ENCODE measurements at places on chromosomes 5 and 9.

- no peaks in the 10 kb centered on the region for H3K36me3 ChIP-seq
- no peak overlapping the region for H3K4me3 ChIP-seq
- H3K27ac ChIP-seq: no peak overlapping the region
- DNase-seq: no peak
Observed at GRCh38 chr9:104896131-104896530, 31.8 kb downstream of the ABCA1 start.

GRCh38 chr5:68405784-68406743, 190.5 kb downstream of the PIK3R1 start:
- no peaks in the 10 kb centered on the region for H3K27me3 ChIP-seq
- H3K4me1 ChIP-seq: peaks cover 21% of the 10 kb centered on the region
- H3K36me3 ChIP-seq: no peaks in the 10 kb centered on the region
- H3K4me3 ChIP-seq: no peak overlapping the region

DNA sequence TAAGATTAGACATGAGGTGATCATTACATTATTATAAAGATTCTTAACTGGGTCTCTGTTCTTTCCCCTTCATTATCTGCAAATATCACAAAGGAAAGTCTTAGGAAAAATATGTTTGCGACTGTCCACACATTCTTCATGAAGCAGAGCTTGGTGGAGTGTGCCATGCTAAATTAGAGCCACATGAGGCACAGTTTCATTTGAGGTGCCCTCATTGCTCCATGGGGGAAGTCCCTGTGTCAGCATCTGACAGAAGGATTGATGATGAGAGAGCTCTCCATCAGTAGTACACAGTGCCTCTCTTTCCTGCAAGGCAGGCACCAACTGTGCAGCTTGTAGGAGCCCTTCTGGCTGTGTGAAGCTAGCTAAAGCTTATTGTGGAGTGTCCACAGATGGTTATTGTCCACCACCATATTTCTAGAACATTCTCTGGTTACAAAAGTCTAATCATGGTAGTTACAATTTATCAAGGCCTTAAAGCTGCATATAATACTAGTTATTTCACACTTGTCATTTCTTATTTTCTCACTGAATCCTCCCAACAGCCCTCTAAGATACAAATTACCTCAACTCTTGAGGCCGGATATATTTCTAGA, 63.9 kb downstream of the C9orf152 start:
- H3K36me3 ChIP-seq: no peaks in the 10 kb centered on the region
- no peak overlapping the region for H3K4me3 ChIP-seq
- no peaks in the 10 kb centered on the region for H3K27me3 ChIP-seq
- peak overlapping the region; percentile 67 for H3K27ac ChIP-seq
- peaks cover 16% of the 10 kb centered on the region for H3K4me1 ChIP-seq

DNA sequence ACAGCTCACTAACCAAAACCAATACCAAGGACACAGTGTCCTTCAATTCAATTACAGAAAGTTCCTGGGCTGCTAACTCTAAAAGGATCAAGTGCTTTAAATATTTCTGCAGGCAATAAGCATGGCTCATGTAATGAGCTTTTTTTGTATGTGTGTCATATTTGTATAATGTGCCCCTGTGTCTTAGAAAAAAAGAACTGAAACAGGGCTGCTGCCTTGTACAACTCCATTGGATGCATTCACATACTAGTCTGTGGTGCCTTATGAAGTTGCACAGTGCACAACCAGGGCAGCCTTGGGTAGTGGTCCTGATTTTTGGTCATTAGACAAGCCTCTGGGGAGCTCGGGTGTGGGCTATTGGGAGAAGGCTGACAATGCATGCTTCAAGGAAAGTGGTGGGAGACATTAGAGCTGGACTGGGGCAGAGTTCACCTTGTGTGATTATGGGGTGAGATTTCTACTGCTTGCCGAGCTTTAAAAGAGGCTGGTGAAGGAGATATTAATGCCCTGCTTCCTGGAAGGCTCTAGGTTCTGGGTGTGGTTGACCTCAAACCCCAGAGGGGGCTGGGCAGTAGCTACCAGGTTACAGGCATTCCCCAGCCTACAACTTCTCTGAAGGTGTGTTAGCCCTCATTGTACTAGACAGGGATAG, 3.6 kb upstream of the CPEB4 start:
- H3K36me3 ChIP-seq: no peaks in the 10 kb centered on the region
- H3K4me1 ChIP-seq: peaks cover 30% of the 10 kb centered on the region
- DNase-seq: peak; percentile 78
- no peaks in the 10 kb centered on the region for H3K27me3 ChIP-seq

DNA sequence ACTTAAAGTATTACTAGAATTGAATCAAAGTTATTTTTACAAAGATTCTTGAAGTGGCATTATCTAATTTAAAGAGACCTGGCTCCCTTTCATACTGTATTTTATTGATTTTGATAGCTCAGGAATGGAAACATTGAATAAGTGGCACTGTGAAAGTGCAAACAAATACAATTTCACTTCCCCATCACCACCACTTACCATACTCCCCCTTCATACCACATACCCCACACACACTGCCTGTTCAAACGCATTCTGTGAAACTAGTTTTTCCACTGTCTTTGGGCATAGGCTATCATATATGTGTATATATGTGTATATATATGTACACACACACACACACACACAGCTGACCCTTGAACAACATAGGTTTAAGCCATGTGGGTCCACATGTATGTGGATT, 62.1 kb upstream of the ATG10 start:
- H3K4me3 ChIP-seq: no peak overlapping the region
- H3K4me1 ChIP-seq: no peaks in the 10 kb centered on the region
- no peaks in the 10 kb centered on the region for H3K36me3 ChIP-seq
- no peak for DNase-seq
- H3K27me3 ChIP-seq: no peaks in the 10 kb centered on the region

DNA sequence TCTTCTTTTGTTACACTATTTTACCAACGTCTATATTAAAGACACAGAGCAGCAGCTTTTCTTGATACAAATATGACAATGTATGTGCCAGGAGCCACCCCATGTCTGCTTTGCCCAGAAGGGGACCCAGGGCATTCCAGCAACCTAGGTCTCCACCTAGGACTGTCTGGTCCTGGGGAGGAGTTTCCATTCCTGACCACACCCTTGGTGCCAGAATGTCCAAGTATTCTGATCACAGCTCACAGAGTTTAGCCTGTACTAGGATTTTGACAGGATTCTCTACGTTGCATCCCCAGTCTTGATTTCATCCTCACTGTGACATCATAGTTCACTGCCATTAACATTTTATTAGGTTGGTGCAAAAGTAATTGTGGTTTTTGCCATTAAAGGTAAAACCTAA, 224.7 kb downstream of the SREK1 start:
- no peak overlapping the region for H3K4me3 ChIP-seq
- H3K27ac ChIP-seq: no peak overlapping the region
- H3K27me3 ChIP-seq: no peaks in the 10 kb centered on the region
- no peaks in the 10 kb centered on the region for H3K36me3 ChIP-seq
- DNase-seq: no peak
- H3K4me1 ChIP-seq: no peaks in the 10 kb centered on the region

GRCh38 chr5:61290791-61291210, 41.3 kb upstream of the ZSWIM6 start:
- no peak for DNase-seq
- no peaks in the 10 kb centered on the region for H3K27me3 ChIP-seq
- H3K4me3 ChIP-seq: no peak overlapping the region
- no peaks in the 10 kb centered on the region for H3K36me3 ChIP-seq
- no peaks in the 10 kb centered on the region for H3K4me1 ChIP-seq
- H3K27ac ChIP-seq: no peak overlapping the region

DNA sequence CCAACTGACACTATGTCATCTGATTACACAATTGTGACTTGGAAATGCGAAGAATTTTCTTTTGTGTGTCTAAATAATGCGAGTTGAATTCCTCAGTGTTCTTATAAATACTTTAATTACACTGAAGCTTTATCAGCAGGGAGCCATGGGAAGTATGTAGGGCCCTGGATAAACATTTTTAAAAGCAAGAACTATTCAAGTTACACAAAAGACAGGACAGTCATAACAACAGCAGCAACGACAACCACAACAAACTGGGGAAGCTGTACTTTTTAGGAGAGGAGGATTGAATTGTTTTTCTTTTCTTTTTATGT, 250.3 kb upstream of the ZNF608 start:
- H3K4me1 ChIP-seq: no peaks in the 10 kb centered on the region
- no peaks in the 10 kb centered on the region for H3K27me3 ChIP-seq
- DNase-seq: no peak

DNA sequence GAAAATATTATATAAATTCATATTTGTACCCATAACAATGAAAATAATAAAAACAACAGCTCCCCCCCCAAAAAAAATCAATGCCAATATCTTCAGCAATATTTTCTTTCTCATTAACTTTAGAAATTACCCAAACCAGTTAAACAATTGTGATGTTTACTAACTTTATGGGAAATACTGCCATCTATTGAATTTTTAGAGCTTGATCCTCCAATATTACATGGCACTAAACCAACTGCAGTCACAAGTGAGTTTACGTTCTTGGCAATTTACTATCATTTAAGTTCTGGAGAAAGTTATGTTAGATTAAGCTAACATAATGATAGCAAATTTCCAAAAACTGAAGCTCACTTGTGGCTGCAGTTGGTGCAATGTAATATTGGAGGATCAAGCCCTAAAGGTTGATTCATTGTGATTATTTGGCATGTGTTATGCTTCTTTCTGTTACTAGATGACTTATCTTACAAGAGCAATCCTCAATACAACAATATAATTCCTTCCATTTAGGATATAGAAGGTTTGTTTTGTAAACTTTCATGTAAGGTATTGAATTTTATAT, 379.5 kb downstream of the CDH18 start:
- H3K36me3 ChIP-seq: no peaks in the 10 kb centered on the region
- no peak overlapping the region for H3K27ac ChIP-seq
- H3K4me1 ChIP-seq: no peaks in the 10 kb centered on the region
- no peaks in the 10 kb centered on the region for H3K27me3 ChIP-seq
- DNase-seq: no peak

- no peaks in the 10 kb centered on the region for H3K27me3 ChIP-seq
- DNase-seq: no peak
- H3K36me3 ChIP-seq: no peaks in the 10 kb centered on the region
- no peaks in the 10 kb centered on the region for H3K4me1 ChIP-seq
- no peak overlapping the region for H3K4me3 ChIP-seq
Observed at GRCh38 chr9:69391946-69392345, 66.9 kb downstream of the ENTREP1 start.

GRCh38 chr5:81896764-81897163, 75.1 kb upstream of the ATG10 start:
- no peaks in the 10 kb centered on the region for H3K27me3 ChIP-seq
- no peak for DNase-seq
- H3K4me3 ChIP-seq: no peak overlapping the region
- no peaks in the 10 kb centered on the region for H3K4me1 ChIP-seq
- H3K36me3 ChIP-seq: no peaks in the 10 kb centered on the region

DNA sequence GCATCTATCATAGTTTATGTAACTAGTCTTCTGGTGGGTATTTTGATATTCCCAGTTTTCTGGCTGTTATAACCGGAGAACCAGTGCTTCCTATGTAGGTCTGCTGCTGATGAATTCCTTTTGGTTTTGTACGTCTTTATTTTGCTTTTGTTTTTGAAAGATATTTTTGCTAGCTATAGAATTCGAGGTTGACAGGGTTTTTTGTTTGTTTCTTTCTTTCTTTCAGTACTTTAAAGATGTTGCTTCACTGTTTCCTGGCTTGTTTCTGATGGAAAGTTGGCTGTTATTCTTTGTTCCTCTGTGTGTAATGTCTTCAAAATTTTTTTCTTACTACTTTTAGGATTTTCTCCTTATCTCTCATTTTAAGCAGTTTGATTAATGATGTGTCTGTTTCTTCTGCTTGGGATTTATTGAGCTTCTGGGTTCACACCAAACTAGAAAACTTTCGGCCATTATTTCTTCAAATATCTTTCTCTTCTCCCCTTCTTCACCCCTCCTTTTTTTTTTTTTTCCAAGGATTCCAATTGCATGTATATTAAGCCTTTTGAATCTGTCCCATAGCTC, 27.5 kb downstream of the ZNF618 start:
- DNase-seq: no peak
- no peaks in the 10 kb centered on the region for H3K4me1 ChIP-seq
- no peaks in the 10 kb centered on the region for H3K27me3 ChIP-seq
- no peaks in the 10 kb centered on the region for H3K36me3 ChIP-seq
- no peak overlapping the region for H3K4me3 ChIP-seq

DNA sequence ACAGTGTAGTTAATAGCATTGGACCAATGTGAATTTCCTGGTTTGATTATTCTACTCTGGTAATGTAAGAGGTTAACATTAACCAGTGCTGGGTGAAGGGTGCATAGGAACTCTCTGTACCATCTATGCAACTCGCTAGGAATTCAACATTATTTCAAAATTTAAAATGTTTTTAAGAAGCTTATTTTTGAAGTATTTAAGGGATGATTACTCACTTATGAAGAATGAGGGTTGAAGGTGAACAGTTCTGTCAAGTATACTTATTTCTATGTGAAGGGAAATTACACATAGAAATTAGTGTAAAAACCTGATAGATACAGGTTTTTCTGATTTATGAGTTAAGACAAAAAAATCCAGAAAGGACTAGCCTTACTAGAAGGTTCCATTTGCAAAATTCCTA, 165.8 kb downstream of the INSYN2B start:
- H3K4me3 ChIP-seq: no peak overlapping the region
- H3K27ac ChIP-seq: no peak overlapping the region
- no peaks in the 10 kb centered on the region for H3K27me3 ChIP-seq
- peaks cover 4% of the 10 kb centered on the region for H3K4me1 ChIP-seq

GRCh38 chr9:137114613-137115393, at the start of gene DPP7:
Gene DPP7, minus strand, starts transcription at chr9:137114733. Its CDS starts 20 bp downstream, at chr9:137114713.
- peaks cover 18% of the 10 kb centered on the region for H3K4me1 ChIP-seq
- DNase-seq: peak; percentile 82
- peaks cover 20% of the 10 kb centered on the region for H3K36me3 ChIP-seq
- peak within 1 kb of the TSS; percentile 33 for H3K27ac ChIP-seq
- no peaks in the 10 kb centered on the region for H3K27me3 ChIP-seq
- H3K4me3 ChIP-seq: peak within 1 kb of the TSS; percentile 48

GRCh38 chr9:130368631-130369103, 76.1 kb upstream of the ASS1 start:
- H3K36me3 ChIP-seq: no peaks in the 10 kb centered on the region
- no peak overlapping the region for H3K27ac ChIP-seq
- H3K4me3 ChIP-seq: no peak overlapping the region
- no peaks in the 10 kb centered on the region for H3K27me3 ChIP-seq
- H3K4me1 ChIP-seq: no peaks in the 10 kb centered on the region
- no peak for DNase-seq

DNA sequence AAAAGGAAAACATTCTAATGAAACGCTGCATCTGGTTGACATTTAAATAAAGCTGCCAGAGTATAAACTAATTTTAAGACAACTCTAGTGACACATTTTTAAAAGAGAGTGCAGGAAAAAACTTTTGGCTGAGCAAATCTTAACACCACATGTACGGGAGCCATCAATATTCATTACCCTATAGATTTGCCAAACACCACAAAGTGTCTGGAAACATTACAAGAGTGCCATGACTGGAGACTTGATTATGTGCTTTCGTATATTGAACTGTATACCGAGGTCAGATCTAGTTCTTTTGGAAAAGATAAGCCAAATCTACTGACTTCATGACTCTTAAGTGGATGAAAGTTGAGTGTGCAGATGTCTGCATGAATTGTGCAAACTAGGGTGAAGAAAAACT, 10.6 kb upstream of the DMRT2 start:
- H3K27me3 ChIP-seq: peaks cover 36% of the 10 kb centered on the region
- peaks cover 4% of the 10 kb centered on the region for H3K4me1 ChIP-seq

Data from natural killer cell (primary cell).